ENCODE measurements at places on chromosomes 12 and 14.

GRCh38 chr14:39739796-39740195 lies 307.6 kb upstream of the FBXO33 start:
- DNase-seq, result no peak

DNA sequence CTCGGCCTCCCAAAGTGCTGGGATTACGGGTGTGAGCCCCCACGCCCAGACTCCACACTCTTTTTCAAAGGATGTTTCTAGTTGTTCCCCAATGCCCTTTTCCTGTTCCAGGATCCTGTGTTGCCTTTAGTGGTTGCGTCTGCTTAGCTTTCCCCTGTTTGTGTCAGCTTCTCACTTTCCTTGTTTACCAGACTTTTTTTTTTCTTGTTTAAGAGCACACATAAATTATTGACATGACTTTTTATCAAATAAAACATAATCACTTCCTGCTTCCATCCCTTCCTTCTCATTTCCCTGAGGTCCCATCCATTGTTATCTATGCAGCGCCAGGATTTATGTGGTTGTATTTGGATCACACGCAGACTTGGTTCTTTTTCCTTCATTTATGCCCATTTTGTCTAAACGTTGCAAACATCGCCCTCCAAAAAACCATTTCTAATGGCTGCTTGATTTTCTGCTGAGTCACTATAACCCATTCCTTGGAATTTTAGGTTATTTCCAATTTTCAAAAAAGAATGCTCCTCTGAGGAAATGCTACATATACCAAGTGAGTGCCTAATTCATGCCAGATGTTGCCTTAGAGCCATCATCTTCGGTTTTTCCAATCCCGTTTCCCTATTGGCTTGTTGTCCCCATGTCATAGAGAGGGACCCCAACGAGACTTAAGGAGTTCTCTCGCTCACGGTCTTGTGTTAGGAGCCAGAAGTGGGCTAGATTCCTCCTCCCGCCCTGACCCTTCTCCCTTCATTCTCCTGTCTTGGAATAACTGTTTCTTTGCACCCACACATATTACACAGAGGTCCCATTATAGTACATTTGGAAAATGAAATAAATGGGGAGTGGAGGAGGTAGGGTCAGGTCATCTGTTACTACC lies 13.5 kb upstream of the CYP46A1 start:
- DNase-seq, result no peak

- no peak for DNase-seq
These were observed 2.0 kb upstream of the SHMT2 start for GRCh38 chr12:57227315-57228115.

DNA sequence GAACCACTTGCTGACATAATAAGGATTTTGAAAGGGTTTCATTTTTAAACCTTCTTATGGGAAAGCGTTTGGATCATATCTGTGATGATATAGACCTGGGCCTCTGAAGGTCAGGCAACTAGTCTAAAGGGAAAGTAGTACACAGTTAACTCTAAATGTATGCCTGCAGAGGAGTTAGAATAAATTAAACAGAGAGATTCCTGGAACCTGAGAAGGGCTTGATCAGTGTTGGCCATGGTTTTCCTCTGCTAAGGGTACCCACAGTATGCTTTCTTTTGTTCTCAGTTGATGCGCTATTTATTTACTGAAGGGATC lies 14.4 kb upstream of the POLR3B start:
- DNase-seq, result no peak

- DNase-seq, result no peak
These were observed 540.2 kb upstream of the TMEM132C start for GRCh38 chr12:127726671-127727315.

DNA sequence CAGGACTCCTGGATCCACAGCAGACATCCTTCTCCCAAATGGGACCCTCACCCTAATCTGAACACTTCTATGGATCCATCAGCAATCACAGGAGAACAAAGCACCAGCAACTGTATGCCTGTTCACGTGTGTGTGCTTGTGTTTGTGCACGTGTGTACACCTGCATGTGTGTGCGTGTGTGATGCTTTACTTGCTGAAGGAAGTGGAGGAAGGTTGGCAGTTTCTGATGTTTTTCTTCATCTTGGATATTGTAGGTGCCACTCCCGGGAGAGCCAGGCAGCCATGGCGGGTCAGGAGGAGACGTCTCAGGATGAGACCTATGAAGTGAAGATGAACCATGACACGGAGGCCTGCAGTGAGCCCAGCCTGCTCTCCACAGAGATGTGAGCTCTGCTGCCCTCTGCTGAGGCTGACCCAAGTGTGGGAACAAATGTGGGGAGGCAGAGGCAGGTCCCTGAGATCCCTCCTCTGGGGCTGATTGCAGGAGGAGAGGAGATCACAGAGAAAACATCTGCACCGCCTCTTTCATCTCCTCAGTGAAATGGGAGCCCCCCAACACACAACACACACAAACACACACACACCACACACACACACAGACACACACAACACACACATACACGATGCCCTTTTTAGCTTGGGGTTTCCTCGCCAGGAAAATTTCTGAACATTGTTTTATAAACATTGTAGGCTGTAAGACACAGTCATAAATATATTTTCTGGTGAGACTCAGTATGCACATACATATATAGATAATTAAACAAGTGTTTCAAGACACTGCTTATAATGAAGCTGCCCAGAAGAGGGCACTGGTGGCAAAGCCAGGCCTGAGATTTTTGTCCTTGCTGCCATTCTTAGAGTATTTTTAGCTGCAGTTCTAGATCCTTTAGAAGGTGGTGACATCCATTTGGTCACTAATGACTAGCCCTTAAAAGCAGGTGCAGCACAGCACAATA lies 112.2 kb upstream of the FKBP4 start:
- no peak for DNase-seq
